Bronchial epithelial cell (primary cell): ENCODE measurements at places on chromosomes 12 and 14.

DNA sequence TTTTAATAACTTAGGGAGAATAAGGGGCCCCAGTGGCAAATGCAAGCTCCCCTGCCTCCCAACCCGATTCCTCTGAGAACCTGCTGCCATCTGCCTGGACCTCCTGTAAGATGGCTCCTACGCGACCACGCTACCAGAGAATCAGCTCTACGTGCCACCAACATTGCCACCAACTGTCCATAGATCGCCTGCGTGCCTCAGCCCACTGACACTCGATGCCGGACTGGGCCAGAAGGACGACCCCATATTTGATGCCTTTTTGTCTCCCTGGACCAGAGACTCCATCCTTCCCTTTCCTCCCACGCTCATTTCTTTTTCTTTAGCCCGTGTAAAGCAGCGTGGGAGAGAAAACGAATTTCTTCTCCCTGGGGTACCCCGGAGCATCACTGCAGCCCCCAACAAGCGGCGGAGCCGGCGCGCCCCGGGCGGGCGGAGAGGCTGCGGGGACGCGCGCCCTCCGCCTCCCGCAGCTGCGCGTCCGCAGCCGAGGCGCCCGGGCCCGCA, 565 bp upstream of the KLHL42 start:
- no peak for DNase-seq

DNA sequence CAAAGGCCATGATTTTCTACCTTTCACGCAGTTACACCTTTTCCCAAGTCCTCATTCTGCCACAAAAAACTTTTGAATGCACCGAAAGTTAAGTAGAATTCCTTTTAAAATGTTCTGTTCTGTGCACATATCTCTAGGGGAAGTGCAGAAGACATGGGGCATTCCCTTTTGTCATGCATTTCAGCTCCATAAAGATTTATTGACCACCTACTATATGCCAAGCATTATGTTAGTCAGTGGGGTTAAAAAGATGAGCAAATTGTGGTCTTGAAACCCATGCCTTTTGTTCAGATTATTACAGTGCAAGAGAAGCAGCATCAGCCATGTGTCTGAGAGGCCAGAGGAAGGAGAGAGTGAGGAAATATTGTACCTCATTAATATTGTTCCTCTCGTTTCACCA, 338.5 kb downstream of the RGS6 start:
- DNase-seq: no peak

DNA sequence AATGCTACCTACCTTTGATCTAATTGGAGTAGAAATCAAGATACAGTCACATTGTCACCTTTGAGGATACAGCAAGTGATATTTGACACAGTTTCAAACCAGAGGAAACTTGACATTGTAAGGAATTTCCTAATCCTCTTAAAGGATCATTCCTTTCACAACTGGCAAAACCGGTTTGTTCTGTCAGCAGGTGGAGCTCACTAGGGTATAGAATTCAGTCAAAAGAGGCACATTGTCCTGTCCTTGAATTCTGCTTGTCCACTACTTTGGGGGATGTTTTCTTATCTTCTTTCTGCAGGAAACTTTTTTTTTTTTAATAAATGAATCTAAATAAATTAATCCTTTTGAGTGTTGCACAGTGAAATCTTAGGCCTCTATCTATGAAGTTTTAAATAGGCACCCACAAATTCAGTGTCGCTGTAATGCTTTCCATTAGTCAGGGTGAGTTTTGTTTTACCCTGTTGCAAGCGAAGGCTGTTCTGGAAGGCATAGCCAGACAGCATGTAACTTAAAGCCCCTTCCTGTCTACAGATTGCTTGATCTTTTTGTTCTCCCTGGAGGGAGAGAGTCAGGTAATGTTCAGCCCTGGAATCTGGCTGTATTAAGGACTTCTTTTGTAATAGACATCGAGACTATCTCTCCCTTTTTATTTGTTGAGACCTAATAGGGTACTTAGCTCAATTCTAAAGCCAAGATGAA, 285.0 kb upstream of the RGS6 start:
- DNase-seq: peak; percentile 80

DNA sequence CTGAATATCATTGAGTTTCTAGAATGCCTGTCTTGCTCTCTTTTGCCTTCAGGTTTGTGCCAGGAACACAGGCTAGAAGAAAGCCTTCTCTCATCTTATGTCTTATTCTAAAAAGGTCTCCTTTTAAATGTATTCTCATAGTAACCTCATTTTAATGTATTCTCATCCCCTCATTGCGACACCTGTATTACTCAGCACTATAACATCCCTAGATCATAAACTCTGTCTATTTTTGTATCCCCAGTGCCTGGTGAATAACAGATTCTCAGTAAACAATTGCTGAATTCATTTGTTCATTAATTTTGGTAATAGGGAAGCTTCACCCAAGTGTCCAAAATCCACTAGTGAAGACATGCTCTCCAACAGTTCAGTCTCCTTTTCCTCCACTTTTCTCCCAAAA, 8.8 kb upstream of the LRRK2 start:
- peak; percentile 80 for DNase-seq

GRCh38 chr12:103688376-103689063, 101.4 kb downstream of the STAB2 start:
- no peak for DNase-seq

- no peak for DNase-seq
Observed at GRCh38 chr12:107275530-107275929, 182.2 kb upstream of the CRY1 start.

DNA sequence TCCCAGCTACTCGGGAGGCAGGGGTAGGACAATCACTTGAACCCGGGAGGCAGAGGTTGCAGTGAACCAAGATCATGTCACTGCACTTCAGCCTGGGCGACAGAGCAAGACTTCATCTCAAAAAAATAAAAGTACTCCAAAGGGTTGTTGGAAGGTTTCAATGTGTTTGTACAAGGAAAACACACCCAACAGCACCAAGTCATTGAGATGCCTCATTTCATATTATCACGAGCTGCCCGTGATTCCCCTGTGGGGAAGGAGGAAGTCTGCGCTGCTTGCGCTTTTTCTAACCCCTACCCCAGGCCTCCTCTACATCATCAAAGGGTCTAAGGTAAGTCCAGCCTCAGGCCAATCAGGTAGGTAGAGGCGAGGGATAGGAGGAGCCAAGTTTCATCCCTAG, 73.6 kb downstream of the KDM2B start:
- no peak for DNase-seq

- DNase-seq: no peak
Observed at GRCh38 chr14:102697501-102697900, 79.7 kb upstream of the TRAF3 start.

- DNase-seq: no peak
Observed at GRCh38 chr14:82915381-82915780, 1381.7 kb upstream of the SEL1L start.

GRCh38 chr12:89181271-89181920, 170.9 kb downstream of the DUSP6 start:
- peak; percentile 96 for DNase-seq

DNA sequence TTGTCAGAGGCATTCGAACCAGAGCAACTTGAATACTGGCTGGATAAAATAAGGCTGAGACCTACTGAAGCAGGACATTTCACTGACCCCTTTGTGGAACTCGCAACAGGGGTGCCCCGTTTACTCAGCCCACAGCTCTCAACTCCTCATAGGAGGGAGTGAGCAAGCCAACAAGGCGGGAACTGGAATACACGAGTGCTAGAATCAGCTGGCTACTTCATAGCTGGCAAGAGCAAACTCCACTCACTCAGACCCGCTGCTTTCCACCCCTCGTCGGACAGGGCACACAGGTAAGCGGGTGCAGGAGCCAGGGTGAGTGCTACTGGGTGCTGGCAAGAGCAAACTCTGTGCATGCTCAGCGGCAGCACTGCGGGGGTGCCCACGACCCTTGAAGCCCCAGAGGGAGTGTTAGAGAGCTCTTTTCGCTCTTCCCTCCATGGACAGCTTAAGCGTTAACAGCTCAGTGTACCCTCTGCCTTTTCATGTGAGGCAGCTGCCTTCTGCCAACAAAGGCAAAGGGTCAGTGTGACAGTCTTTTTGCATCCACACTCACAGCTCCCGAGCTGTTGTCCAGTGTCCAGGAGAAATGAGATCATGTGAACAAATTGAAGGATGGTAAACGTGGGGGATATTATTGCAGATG, 15.7 kb downstream of the CAPZA3 start:
- DNase-seq: no peak

DNA sequence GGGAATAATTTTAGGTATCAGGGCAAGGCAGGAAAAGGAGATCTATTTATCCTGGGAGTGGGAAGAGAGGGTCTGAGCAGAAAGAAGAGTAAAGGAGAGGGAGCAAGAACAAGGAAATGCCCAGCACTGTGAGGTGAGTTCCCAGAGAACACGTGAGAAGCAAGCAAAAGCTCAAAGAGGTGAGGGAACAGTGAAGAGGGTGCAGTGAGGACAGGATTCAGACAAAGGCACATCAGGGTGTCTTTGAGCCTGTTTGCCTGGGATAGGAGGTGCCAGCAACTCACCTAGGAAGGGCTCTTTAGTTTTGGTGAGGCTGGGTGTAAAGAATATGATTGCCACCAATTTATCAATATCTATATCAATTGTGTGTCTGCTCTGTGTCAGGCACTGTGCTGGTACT, 88.9 kb upstream of the NRXN3 start:
- no peak for DNase-seq

DNA sequence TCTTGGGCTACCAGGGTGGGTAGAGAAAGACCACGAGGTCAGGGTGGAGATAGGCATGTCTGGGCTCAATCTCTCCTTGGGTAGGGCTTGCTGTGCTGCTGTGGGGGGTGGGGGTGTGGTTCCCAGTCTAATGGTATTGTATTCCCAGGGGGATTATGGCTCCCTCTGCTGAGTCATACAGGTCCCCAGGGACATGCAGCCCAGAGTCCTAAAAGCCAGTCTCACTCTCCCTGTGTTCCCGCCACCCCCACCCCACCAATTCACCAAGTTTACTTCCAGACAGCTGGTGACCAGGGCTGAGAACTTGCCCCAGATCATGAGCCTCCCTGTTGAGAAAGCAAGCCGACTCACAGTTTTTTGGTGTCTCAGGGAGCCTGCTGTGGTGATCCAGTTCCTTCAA, 367.6 kb downstream of the C12orf75 start:
- DNase-seq: no peak

- no peak for DNase-seq
Observed at GRCh38 chr12:646442-647384, 16.5 kb downstream of the NINJ2 start.

DNA sequence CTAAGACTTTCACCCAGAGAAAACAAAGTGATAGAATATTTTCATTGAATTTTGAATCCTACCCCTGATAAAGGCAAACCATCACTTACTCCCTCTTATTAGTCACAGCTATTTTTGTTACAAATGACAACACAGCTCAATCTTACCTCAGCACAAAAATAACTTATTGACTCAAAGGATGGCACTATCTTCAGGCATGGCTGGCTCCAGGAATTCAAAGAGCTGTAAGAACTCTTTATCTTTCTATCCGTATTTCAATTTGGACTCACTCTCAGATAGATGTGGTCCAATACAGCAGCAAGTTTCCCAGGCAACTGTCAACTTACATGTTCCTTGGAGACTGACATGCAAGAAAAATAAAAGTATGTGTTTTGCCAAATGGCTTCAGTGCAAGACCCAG, 709.4 kb upstream of the MDGA2 start:
- no peak for DNase-seq
